ENCODE measurements at places on chromosomes 2 and 18. TPM values are rescaled to one million over a fixed set of nuclear protein-coding genes. Genes with fewer than 3 reads are reported as not detected.

DNA sequence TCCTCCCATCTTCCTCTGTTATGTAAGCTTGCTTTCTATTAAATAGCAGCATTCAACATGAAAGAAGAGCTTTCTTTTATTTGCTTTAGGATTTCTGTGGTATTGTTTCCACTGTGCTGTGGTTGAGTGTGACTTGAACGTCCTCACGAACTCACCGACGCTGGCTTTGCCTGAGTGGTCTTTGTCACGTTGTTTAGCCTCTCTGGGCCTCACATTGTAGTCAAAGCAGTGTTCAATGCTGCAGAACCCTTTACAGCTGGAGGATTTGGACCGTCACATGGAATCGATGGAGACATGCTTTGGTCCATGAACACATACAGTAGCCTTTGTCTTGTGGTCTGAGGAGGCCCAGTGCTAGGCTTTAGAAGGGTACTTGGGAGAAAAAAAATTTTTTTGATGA, 66.3 kb downstream of the TANC1 start:
- DNase-seq, result no peak

- DNase-seq, result no peak
These were observed 252.9 kb downstream of the RNF152 start for GRCh38 chr18:61639886-61640285.

MOGAT1 gene
- 2.0 TPM for total RNA-seq

DNA sequence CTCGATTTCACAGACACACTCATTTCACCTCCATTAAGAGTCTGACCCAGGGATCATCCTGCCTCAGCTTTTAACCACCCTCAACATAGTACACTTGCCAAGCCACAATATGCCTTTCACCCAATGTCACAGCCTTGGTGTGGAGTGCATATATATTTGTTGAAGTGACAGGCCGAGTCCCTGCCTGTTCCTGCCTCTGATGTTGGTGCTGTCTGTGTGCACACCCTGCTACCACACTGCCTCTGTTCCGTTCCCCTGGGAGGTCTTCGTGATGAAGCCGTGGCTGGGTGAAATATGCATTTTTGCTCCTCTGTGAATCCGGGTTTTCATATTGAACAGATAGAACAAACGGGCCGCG, 90.3 kb downstream of the RNF144A start:
- DNase-seq, result no peak

- no peak for DNase-seq
These were observed 133.2 kb downstream of the NCK2 start for GRCh38 chr2:105877945-105878344.

DCDC2C gene
- not detected for total RNA-seq

SLC16A14 gene
- total RNA-seq, result 10.8 TPM

ACKR3 gene
- 1.6 TPM for total RNA-seq

DNA sequence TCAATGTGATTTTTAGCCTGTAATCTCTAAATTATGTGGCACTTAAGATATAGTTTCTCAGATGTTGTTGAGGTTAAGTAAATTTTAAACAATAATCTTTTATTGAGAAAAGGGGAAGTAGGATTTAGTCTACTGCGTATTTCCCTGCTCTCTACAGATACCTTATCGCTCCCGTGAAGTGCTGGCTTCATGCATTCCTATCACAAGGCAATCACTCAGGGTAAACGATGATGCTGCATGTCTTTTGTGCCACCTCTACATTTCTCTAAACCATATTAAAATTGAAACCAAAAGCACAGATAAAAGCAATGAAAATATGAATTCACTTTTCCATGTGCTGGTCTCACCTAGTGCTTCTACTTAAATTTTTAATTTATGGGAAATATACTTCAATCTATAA, 14.4 kb upstream of the RPE start:
- DNase-seq, result no peak

GRCh38 chr2:223469270-223470046, 132.7 kb downstream of the SCG2 start:
- no peak for DNase-seq

DNA sequence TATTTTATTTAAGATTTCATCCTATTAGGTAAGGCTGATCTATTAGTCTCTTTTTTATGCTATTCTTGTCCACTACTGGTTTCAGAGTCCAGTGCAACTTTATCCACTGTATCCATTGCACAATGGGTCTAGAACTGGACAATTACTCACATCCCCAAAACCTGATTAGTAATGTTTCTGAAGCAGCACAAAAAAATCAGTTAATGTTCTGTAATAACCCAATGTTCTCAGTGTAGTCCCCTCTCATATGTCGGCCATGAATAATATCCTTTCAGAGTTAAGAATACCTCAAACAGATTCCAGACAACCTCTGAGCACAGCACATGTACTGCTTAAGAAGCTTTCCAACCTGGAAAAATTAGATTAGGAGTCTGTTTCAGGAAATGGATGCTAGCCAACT, 29.7 kb downstream of the MGAT4A start:
- no peak for DNase-seq

EVX2 gene
- not detected for total RNA-seq

DNA sequence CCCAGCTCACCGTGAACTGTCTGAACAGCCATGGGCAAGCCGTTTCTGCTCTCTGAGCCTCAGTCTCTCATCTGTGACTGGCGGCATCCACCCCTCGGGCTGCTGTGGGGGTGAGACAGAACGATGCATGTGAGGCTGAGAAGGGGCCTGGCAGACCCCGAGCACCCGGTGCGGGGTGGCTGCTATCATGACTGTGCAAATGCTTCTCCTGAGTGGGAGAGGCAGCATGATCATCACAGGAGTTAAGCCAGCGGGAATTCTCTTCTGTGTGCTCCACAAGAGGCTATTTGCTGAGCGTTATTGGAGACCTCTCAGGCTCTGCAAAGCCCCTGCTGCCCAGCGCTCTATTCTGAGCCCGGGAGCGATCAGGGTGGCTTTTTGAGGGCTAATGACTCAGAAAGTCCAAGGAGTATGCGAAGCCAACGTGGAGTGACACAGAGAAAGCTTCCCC, 45.8 kb upstream of the ID2 start:
- peak; percentile 51 for DNase-seq

- no peak for DNase-seq
These were observed 621.6 kb upstream of the LRRTM1 start for GRCh38 chr2:80926168-80926567.

Data from neural progenitor cell (in vitro differentiated cells).